Aorta (tissue), 5 donors: ENCODE measurements at places on chromosomes 6 and 20. TPM values are rescaled to one million over a fixed set of nuclear protein-coding genes. Genes with fewer than 3 reads are reported as not detected.
A peak's percentile ranks its signal among the peaks of the same experiment; 100 is the strongest.

DNA sequence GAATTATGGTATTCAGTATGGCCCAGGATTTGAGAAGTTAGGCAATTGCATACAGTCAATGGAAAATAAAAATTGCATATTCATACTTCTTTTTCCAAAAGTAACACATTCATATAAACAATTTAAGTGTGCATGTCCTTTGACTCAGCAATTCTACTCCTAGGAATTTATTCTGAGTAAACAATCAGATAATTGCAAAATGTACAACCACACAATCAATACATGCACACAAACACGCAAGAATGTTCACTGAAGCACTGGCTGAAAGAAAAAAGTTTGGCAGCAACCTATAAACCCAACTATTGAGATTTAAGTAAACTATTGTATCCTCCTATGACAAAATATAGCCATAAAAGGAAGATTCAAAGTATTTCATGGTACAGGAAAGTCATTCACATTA lies 1.6 kb downstream of the CYP39A1 start:
- H3K4me3 ChIP-seq: no peak overlapping the region
- no peak for DNase-seq
- no peaks in the 10 kb centered on the region for H3K27me3 ChIP-seq
- no peaks in the 10 kb centered on the region for H3K4me1 ChIP-seq
- no peak overlapping the region for H3K27ac ChIP-seq
- no peaks in the 10 kb centered on the region for H3K36me3 ChIP-seq

DNA sequence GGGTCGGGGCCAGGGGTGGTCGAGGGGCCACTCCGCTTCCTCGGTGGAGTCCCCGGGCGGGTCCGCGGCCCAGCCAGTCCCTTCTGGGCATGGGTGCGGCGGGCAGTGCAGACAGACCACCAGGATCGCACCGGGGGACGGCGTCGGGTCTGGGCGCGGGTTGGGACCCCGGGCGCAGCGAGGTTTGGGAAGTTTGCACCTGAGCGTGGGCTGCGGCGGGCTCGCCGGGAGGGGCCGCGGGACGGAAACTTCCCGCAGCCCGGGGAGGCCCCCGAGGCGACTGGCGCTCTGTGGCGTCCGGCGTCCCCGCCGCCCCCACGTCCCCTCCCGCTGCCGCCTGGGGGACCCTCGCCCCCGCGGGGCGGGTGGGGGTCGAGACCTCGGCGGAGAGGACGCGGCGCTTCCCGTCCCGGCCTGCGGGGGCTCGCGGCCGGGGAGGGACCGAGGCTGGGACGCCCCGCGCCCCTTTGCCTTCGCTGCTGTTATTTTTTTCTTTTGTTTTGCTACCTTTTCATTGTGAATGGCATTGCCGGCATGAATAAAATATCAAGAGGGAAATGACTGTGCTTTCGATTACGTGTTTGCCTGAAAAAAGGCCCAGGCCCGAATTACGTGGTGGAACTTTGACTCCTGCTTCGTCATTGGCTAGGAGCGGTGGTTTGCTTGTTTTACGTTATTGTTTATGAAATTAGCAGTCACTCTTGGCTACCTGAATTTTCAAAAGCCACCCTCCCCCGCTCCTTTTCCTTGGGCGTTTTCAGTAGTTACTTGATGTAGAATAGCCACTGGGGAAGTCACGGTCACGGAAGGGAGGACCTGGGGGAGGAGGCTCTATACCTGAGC lies 703 bp downstream of the SNX9 start:
- no peaks in the 10 kb centered on the region for H3K27me3 ChIP-seq
- peak; percentile 83 for DNase-seq
- H3K27ac ChIP-seq: peak overlapping the region; percentile 98
- H3K4me1 ChIP-seq: no peaks in the 10 kb centered on the region

DNA sequence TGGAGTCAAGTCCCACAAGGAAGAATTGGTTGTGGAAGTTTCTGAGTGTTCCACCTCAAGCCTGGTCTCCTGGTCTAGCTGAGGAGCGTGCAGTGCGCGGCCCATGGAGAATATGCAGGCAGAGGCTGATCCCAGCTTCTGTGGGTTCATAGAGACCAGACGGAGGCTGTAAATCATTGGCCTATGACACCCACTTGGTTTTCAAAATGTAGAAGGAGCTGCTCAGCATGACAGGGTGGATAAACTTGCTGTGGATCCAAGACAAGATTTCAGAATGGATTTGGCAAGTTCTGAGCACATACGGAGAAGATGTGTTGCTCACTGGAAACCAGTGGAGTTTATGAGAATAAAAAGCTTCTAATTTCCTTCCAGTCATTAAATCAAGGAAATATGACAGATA lies 744 bp downstream of the KIF25 start:
- no peak for DNase-seq
- no peaks in the 10 kb centered on the region for H3K36me3 ChIP-seq
- H3K4me3 ChIP-seq: no peak overlapping the region
- no peaks in the 10 kb centered on the region for H3K27me3 ChIP-seq
- no peaks in the 10 kb centered on the region for H3K4me1 ChIP-seq

- H3K36me3 ChIP-seq: no peaks in the 10 kb centered on the region
- no peak for DNase-seq
- no peak overlapping the region for H3K4me3 ChIP-seq
- no peaks in the 10 kb centered on the region for H3K4me1 ChIP-seq
- H3K27ac ChIP-seq: no peak overlapping the region
- no peaks in the 10 kb centered on the region for H3K27me3 ChIP-seq
Measured at GRCh38 chr6:151665329-151665728, 142.2 kb upstream of the ESR1 start.

DNA sequence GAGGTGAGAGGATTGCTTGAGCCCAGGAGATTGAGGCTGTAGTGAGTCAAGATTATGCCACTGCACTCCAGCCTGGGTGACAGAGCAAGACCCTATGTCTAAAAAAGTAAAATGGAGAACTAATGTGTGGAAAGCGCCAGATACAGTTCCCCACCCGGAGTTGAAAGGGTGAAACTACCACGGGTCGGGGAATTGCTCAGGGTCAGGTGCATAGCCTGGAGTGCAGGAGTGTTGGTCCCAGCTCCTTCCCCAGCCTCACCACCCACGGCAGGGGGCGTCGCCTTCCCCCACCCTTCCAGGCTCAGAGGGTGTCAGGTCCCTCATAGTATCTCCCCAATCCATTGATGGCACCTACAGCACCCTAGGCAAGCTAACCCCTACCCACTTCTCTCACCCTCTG lies 26.1 kb downstream of the C20orf203 start:
- H3K27ac ChIP-seq: no peak overlapping the region
- H3K36me3 ChIP-seq: no peaks in the 10 kb centered on the region
- no peak overlapping the region for H3K4me3 ChIP-seq
- H3K4me1 ChIP-seq: no peaks in the 10 kb centered on the region
- DNase-seq: no peak

GRCh38 chr20:24851346-24852019 lies 97.6 kb upstream of the CST7 start:
- no peaks in the 10 kb centered on the region for H3K36me3 ChIP-seq
- DNase-seq: no peak
- no peak overlapping the region for H3K4me3 ChIP-seq
- H3K27ac ChIP-seq: no peak overlapping the region
- H3K4me1 ChIP-seq: no peaks in the 10 kb centered on the region

- H3K27ac ChIP-seq: no peak overlapping the region
- no peaks in the 10 kb centered on the region for H3K4me1 ChIP-seq
- DNase-seq: no peak
- no peak overlapping the region for H3K4me3 ChIP-seq
- no peaks in the 10 kb centered on the region for H3K27me3 ChIP-seq
Measured at GRCh38 chr6:73375216-73375615, 5.5 kb upstream of the OOEP start.

CPNE5 gene
- total RNA-seq: 13.1 TPM
